Fibroblast of skin of left biceps (primary cell): ENCODE measurements at places on chromosomes 1 and 21.
A peak's percentile ranks its signal among the peaks of the same experiment; 100 is the strongest.

DNA sequence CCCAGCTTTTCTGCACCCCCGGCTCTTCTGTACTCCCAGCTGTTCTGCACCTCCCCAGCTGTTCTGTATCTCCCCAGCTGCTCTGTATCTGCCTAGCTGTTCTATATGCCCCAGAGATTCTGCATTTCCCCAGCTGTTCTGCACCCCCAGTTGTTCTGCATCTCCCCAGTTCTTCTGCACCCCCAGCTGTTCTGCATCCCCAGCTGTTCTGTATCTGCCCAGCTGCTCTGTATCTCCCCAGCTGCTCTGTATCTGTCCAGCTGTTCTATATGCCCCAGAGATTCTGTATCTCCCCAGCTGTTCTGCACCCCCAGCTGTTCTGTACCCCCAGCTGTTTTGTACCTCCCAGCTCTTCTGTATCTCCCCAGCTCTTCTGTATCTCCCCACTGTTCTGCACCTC lies 41.1 kb downstream of the UMODL1 start:
- no peak for DNase-seq

GRCh38 chr1:35215346-35215745 lies 22.4 kb upstream of the SFPQ start:
- DNase-seq = no peak

DNA sequence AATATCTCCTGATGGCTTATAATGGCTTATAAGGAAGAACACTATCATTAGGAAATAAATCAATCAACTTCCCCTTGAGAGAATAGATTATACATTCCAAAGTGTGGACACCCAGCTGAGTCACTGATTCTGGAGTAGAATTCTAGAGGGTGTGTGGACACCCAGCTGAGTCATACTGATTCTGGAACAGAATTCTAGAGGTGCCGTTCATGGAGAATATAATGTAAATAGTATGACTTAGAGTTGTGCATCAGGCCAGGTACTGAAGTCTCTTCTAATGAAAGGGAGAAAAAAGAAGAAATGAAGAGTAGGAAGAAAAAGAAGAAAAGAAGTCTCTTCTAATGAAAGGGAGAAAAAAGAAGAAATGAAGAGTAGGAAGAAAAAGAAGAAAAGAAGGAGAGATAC lies 2.4 kb upstream of the USP33 start:
- DNase-seq = peak; percentile 25

GRCh38 chr1:162157469-162157868 lies 88.0 kb downstream of the NOS1AP start:
- no peak for DNase-seq

DNA sequence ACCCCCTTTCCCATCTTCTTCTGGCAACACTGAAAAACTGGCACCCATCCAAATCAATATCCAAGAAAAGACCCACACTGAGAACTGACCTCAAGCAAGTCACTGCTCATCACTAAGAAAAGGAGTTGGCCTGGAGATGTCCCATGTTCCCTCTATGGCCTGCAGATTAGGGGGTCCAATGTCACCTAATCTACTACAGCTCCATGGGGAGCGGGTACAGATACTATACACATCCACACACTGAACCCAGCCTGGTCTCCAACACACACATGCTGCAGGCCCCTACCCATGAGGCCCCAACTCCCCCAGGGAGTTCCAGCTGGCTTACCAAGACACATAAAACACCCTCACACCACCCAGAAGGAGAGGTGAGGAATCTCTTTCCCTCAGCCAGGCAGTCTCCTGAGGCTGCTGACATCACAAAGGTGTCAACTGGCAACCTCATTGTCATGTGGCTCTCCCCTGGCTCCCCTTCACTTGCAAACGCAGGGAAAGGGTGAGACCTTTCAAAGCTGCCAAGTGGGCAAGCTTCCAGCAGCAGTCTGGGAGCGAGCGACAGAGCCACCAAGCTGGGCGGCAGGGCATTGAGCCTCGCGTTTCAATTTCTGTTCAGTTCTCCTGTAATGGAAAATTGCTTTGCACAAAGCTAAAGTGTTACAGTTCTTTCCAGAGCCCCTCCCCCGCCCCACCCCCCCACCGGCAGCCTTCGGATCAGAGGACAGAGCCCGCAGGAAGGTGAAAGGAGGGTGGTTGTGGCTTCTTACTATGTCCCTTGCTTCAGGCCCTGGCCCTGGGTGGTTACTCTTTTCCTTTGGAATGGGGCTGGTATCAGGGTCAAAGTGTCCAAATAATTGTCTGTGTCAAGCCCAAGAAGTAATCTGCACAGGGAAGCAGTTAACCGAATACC lies at the start of gene LRRC52:
Gene LRRC52, plus strand, starts transcription at position 469 of the 907 bp plus-strand sequence. Its CDS starts 297 bp downstream, at position 766.
- no peak for DNase-seq

DNA sequence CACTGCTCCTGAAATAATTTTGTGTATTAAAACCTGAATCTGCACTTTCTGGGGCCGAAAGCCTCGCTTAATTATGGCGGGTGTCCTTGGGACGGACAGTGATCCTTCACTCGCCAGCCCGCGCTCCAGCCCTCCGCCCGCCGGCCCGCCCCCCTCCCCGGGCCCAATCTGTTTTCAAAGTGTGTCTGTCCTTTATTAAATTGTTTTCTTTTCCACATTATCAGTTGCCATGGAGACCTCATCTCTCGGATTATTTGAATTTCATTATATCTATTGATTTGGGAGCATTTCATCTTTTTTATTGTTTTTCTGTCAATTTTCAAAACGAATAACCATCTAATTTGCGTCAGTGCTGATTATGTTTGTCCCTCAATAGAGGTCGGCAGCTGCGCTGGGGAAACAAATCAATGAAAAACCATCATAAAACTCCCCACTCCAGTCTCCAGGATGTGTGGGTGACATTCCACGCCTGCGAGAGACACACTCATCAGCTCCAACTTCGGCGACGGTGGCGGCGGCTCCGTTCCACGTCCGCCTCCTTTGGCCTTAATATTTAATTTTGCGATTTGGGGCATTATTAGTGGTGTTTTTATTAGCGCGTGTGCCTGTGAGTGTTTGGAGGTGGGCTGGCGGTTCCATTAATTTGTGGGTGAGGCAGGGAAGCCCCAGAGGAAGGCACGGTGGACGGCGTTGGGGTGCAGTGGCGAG lies 123.9 kb downstream of the CASZ1 start:
- no peak for DNase-seq
